ENCODE measurements at places on chromosomes 1 and 21.

DNA sequence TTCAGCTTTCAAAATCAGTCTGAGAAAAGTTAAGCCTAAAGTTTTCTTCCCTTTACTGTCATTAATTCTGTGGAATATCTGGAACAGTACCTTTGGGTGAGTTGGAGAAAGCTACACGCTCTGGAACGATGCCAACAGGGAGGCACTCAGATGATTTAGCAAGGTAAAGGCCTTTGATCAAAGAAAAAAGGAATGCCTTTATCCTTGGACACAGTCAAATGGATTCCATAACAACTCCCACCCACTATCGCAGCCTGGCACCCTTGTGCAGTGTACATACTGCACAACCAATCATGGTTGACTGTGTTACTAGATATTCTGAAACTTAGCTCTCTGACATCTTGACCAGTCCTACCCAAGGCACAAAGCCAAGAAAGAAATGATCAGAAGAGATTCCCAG, 218.7 kb downstream of the PATJ start:
- no peak for DNase-seq

DNA sequence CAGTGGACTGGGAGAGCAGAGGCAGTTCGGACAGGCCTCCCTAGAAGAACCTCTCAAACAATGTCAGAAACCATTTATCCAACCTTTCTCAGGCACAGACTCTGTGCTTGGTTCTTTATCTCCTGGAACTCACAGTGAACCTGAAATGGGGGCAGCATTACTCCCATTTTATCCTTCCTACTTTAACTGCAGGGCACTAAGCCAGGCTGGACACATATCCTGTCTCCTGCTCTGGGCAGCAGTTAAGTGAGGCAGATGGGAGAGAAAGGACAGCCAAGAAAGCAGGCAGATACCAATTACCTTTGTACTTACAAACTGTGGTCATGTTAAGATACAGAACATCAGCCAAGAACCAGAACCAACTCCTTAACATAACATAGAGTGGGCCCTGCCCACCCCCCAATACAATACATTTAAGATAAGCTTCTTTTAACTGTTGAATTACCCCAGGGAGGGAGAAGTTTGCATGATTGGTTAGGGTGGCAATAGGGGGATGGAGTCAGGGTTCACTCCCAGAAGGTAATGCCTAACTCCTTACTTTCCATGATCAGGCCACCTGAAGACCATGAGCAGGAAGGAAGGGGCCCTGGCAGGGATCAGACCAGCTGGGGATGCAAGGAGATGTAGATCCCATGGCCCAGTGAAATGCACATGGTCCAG, 10.9 kb downstream of the KDF1 start:
- no peak for DNase-seq

DNA sequence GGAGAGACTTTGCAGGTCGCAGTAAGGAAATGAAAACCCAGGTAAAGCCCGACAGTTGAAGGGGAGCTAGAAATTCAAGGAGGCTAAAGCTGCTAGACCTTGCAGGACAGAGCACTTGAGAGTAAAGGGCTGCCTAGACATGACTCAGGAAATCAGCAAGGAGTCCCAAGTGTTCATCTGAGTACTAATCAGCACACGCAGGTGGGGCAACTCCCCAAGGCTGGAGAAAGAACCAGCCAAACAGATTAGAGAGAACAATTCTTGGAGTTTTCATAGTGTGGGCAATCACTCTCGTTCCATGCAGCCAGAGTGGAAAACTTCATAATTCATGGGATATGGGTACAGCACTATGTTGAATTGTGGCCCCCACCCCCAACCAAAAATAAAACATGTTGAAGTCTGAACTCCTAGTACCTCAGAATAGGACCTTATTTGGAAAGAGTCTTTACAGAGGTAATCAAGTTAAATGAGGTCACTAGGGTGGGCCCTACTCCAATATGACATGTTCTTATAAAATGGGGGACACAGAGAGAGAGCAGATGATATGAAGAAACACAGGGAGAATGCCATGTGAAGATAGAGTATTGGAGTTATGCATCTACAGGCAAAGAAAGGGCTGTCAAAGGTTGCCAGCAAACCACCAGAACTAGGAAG, 28.0 kb downstream of the SYDE2 start:
- DNase-seq = no peak

GRCh38 chr1:106875622-106876021, 180.9 kb upstream of the PRMT6 start:
- DNase-seq = no peak

DNA sequence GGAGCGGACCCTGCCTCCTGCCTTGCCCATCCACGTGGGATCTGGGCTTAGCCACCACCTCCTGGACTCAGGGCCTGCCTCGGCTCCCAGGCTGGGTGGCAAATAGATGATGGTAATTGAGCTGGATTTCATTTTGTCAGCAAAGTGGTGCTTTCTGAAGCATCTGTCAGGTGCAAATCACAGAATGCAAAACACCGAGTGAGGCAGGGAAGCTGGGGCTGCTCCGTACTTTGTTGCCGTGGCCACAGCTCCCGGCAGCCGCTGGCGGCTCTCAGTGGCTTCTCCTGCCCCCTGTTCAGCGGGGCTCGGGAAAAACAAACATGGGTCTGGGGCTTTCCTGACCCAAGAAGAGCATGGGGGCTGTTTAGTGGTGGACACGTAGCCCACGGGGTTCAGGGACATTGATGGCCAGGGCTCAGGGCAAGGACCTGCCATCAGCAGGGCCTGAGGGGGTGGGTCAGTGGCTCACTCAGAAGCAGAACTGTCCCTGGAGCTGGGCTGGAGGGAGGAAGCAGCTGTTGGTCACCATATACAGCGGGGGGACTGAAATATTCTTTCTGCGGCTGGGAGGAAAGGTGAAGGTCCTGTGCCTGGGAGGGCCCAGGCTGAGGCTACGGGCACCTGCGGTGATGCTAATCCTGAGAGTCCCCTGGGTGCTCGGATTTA, 130.0 kb upstream of the VAMP3 start:
- no peak for DNase-seq

- DNase-seq = no peak
These were observed 96.2 kb downstream of the GALNT2 start for GRCh38 chr1:230163205-230163604.

GRCh38 chr1:36172017-36172747, 16.2 kb downstream of the MAP7D1 start:
- no peak for DNase-seq

DNA sequence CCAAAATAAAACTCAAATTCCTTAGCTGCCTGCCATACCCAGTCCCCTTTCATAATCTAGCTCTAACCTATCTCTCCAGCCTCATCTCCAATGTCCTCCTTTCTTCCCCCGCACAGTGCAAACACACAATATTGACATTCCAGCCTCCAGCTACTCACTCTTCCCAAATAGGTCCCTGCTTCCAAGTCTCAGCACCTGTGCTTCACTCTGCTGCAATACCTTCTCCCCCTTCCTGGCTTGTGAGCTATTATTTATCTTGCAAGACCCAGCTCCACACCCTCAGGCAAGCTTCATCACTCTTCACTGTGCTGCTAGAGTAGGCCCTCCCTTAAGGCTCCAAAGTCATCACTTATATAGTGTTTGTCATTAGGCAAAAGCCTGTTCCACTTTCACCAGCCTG, 9.7 kb downstream of the PLPP3 start:
- no peak for DNase-seq

DNA sequence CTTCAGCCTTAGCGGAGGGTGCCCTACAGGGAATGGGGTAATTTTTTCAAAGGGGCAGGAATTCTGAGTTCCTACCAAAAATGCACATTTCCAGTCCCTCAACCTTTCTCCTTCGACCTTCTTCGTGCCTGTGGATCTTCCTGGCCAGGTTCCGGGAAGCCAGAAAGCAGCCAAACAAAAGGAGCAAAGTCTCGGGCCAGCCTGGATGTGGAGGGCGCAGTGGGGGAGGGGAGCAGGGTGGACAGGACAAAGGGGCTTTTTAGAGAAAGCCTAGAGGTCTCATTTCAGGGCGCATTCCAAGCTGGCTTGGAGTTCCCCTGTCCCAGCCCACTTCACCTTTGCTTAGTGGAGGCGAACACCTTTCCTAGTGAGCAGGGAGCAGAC, 2.9 kb upstream of the INAVA start:
- no peak for DNase-seq

DNA sequence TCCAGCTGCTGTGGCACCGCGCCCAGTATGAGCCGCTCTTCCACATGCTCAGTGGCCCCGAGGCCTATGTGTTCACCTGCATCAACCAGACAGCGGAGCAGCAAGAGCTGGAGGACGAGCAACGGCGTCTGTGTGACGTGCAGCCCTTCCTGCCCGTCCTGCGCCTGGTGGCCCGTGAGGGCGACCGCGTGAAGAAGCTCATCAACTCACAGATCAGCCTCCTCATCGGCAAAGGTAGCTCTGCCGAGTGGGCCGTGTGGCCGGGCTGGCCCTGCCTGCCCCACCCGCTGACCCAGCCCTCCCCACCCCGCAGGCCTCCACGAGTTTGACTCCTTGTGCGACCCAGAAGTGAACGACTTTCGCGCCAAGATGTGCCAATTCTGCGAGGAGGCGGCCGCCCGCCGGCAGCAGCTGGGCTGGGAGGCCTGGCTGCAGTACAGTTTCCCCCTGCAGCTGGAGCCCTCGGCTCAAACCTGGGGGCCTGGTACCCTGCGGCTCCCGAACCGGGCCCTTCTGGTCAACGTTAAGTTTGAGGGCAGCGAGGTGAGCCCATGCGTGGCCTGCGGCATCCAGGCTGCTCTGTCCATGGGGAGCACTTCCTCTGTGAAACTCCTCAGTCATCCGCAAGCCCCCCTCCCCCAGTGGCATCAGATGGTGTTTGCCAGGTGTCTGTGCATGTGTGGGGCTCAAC, 64.2 kb downstream of the PIK3CD start:
- DNase-seq = peak; percentile 57

DNA sequence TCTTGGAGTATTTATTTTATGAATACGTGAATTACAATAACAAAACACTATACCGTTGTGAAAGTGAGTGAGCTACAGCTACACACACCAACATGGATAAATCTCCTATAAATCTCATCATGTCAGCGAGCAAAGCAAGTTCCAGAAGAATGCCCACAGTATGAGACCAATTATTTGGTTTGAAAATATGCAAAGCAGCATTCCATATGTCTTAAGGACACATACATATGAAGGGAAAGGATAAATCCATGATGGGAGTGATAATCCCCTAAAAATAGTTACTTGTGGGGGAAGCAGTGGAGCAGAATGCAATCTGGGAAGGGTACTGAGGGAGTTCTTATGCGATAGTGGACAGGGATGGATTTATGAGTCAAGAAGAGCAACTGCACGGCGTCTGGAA, 261.3 kb downstream of the DISC1 start:
- DNase-seq = no peak

GRCh38 chr1:19799230-19800075, at the start of gene TMCO4:
TMCO4 (minus strand) TSS chr1:19799916; CDS start chr1:19780758, 19,158 bp downstream.
- DNase-seq = peak; percentile 60

- no peak for DNase-seq
These were observed 54.7 kb upstream of the MPC2 start for GRCh38 chr1:167991546-167991945.

GRCh38 chr1:189693140-189693539, 784.5 kb downstream of the BRINP3 start:
- no peak for DNase-seq

DNA sequence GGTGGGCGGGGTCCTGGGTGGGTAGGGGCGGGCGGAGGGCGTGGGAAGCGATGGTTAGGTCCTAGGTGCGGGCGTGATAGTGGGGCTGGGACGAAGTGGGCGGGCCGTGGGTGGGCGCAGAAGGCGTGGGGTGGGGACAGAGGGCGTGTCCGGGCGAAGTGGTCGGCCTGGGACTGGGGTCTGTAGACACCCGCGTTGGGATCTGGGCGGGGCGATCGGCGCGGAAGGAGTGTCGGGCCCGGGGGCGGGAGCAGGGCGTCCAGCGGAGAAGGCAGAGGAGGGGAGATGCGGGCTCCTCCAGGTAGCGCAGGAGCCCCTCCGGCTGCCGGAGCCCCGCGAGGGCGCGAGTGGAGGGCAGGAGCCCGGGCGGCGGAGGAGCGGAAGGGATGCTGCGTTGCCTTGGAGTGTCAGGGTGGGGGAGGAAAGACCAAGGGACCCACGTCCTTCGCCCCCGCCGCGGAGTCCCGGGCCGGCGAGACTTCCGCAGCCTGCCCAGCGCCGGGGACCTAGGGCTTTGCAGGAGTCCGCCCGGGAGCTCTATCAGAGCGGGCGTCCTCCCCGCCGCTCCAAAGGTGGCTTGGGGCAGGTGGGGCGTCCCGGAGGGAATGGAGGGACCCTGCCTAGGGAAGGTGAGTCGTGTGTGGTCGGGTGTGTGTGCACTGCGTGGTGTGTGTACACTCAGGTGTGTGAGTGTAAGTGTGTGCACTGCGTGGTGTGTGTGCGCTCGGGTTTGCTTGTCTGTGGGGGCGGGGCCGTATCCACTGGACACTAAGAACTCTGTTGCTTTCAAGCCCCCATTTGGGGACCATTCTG, 27.0 kb upstream of the PRSS38 start:
- peak; percentile 78 for DNase-seq

DNA sequence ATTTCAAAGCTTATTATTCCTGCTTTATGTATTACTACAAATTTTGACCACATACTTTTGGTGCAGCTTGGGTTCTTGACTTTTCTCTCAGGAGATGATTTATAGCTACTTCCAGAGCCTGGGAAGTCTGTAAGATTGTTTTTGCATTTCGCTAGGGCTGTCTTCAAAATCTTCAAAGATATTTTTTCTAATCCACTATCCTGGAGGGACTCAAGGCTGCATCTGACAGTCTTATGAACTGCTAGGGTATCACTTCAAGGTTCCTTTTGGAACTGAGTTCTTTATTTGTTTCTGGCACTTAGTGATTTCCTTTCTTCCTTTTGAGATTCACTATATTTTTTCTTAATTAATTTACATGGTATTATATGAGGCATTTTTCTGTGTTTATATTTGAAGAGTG, 90.0 kb upstream of the LYPLAL1 start:
- no peak for DNase-seq

DNA sequence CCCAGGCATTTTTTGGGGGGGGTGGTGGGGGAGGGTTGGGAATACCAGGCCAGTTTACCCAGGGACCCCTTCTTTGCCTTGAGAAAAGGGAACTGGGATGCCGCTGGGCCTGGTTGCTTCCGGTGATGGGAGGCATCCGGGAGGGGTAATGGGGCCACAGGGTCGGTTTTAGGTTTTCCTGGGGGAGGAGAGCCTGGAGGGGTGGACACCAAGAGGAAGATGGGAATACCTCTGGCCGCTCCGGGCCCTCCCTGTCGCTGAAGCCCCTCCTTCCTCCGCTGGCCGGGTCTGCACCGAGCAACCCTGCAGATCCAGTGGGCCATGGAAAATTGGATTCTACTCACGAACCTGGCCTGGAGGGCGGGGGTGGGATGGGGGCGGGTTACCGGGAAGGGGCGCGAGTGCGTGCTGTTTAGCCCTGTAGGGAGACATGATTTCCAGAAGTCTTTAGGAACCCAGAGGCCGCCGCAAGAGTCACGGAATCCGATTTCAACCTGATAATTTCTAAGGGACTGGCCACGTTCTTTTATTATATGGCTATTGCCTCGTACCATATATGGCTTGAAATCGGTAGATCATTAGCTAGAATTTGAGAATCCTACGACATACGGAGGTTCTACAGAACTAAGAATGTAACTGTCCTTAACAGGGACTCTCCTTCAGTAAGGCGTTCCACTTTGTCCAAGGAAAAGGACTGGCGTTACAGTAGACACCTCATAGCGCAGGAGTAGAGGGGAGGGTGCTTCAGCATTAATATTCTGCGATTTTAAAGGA, 749 bp downstream of the AKIRIN1 start:
- DNase-seq = peak; percentile 12

GRCh38 chr1:183864611-183865010, 59.7 kb downstream of the RGL1 start:
- DNase-seq = no peak

- no peak for DNase-seq
These were observed 72.5 kb downstream of the ARHGEF10L start for GRCh38 chr1:17611991-17612390.

GRCh38 chr21:35394634-35395369, 345.7 kb upstream of the RUNX1 start:
- DNase-seq = no peak

Data from stimulated activated CD4-positive, alpha-beta T cell treated with anti-CD3 and anti-CD28 coated beads, Interleukin-2, amount 100 ng/mL, for 24 hours (primary cell).